ENCODE measurements at places on chromosomes 5 and 9. TPM values are rescaled to one million over a fixed set of nuclear protein-coding genes. Genes with fewer than 3 reads are reported as not detected.

- DNase-seq = no peak
These were observed 80.1 kb upstream of the TNFAIP8 start for GRCh38 chr5:119275601-119276173.

GRCh38 chr5:120083851-120084542 lies 380.1 kb upstream of the PRR16 start:
- no peak for DNase-seq

- no peak for DNase-seq
These were observed 40.1 kb upstream of the KIAA1958 start for GRCh38 chr9:112446526-112446925.

DNA sequence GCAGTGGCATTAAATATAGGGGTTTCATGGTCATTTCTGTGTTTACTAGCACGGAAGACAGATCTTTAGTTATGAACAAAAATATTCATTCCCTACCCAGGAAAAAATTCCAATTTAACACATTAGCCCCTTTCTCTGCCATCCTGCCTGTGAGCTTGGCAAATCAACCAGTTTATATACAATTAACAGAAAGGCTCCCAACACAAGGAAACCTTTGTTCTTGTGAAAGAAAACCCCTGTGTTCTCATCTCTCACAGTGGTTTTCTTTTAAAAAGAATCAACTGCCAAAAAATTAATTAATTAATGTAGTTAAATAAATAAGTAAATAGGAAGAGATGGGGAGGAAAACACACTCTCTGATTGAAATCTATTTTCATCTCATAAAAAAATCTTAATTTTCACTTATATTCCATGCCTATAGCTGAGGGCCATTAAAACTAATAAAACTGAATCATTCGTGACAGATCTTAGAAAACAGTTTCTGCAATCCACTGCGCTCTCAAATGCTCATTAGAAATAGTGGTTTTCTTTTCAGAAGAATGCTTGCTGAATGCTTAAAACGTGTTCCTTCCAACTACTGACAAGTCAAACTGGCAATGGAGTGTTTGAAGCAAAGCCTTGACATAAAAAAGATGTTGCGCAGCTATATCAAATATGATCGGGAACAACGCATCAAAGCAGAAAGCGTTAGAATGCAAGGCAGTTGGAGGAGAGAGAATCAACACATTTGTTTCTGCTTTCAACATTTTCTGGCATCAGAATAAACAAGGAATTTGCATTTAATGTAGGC lies 387.7 kb downstream of the TLR4 start:
- DNase-seq = no peak

The C9orf50 gene
- total RNA-seq = 0.05 TPM

The SLC23A1 gene
- 1.1 TPM for total RNA-seq

The PCDH1 gene
- total RNA-seq = 1.9 TPM
